ENCODE measurements at places on chromosomes 3 and 15. TPM values are rescaled to one million over a fixed set of nuclear protein-coding genes. Genes with fewer than 3 reads are reported as not detected.

The IL17RE gene
- 1.3 TPM for total RNA-seq

DNA sequence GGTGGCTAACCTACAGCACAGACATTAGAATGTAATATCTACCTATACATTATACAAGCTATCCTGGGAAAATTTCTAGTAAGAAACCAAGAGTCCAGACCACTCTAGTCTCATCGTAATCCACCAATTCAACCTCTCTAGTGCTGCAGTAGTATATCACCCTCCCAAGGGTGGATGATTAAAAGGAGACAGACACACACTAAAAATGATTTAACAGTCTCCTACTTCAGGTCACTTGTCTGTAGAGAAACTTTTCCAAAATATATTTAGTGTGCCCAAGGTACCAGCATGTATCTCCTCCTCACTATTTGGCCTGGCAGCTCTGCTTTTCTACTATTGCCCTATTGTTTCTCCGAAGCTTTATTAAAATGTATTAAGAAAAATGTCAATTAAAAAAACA is 45.0 kb downstream of the ZBTB20 start:
- peak overlapping the region; percentile 26 for H3K27ac ChIP-seq
- H3K27me3 ChIP-seq = no peaks in the 10 kb centered on the region
- H3K36me3 ChIP-seq = peaks cover 21% of the 10 kb centered on the region
- H3K4me3 ChIP-seq = no peak overlapping the region

The APOD gene
- not detected for total RNA-seq

DNA sequence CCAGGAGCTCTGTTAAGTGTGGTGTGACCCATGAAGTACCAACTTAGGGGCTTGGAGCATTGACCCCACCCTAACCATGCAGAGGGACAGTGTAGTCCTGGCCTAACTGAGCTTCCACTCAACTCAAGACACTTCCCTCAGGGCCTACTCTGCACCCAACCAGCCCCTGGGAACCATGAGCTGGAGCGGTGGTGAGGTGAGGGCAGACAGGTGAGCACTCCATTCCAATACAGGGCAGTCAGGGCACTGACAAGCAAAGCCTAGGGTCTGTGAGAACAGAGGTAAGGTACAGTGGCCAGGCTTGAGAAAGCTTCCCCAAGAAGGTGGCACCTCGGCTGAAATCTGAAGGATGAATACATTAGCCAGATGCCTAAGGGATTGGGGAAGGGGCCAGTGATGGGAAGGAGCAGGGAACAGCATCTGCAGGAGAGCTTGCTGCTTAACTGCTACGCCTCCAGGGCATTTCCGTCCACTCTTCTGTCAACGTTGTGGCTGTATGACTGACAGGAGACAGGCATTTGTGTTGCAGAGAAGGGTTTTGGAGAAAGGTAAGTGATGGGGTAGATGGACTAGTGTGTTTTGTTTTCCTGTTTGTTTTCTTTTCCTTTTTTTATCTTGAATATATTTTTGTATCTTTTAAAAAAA is 243.5 kb upstream of the TRIM42 start:
- H3K36me3 ChIP-seq = no peaks in the 10 kb centered on the region
- H3K4me3 ChIP-seq = no peak overlapping the region
- H3K27me3 ChIP-seq = peaks cover 10% of the 10 kb centered on the region
- H3K4me1 ChIP-seq = no peaks in the 10 kb centered on the region
- DNase-seq = no peak
- H3K27ac ChIP-seq = no peak overlapping the region

The PTX3 gene
- 0.31 TPM for total RNA-seq

GRCh38 chr3:77514766-77515165 is 474.9 kb downstream of the ROBO2 start:
- no peak overlapping the region for H3K4me3 ChIP-seq
- H3K27me3 ChIP-seq = no peaks in the 10 kb centered on the region
- H3K27ac ChIP-seq = no peak overlapping the region
- DNase-seq = no peak
- no peaks in the 10 kb centered on the region for H3K4me1 ChIP-seq

GRCh38 chr3:15342246-15342645 is 9.9 kb upstream of the SH3BP5 start:
- no peak overlapping the region for H3K27ac ChIP-seq
- H3K27me3 ChIP-seq = no peaks in the 10 kb centered on the region
- no peak for DNase-seq
- H3K4me1 ChIP-seq = peaks cover 64% of the 10 kb centered on the region
- peaks cover 2% of the 10 kb centered on the region for H3K36me3 ChIP-seq

The CTXN2 gene
- not detected for total RNA-seq

DNA sequence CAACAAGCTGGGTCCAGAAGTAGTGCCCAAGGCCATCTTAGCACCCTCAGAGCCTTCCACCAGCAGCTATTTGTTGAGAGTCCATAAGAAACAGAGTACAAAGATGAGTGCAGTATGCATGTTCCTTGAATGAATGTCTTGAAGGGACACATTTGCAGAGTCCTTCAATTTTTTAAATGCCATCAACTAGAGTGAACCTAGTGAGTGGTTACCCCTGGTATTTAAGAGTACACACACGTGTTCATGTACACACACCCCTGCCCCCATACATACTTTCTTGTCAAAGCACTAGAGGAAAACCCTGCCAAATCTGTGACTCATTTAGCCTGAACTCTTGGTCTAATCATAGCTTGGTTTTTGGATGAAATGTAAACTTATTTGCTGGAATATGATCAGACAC is 84.5 kb upstream of the GALNT15 start:
- no peak for DNase-seq
- peaks cover 3% of the 10 kb centered on the region for H3K27me3 ChIP-seq
- H3K4me1 ChIP-seq = no peaks in the 10 kb centered on the region
- H3K4me3 ChIP-seq = no peak overlapping the region

DNA sequence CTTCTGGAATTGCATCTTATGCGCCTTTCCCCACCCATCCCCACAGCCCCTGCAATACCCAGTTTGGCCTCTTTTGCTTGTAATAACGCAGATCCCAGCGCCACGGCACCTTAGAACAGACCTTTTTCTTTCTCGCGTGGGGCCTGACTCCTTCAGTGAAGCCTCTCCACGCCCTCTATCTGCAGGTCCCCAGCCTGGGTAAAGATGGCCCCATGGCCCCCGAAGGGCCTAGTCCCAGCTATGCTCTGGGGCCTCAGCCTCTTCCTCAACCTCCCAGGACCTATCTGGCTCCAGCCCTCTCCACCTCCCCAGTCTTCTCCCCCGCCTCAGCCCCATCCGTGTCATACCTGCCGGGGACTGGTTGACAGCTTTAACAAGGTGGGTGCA is 594 bp downstream of the CRELD1 start:
- H3K4me3 ChIP-seq = peak overlapping the region; percentile 98
- H3K36me3 ChIP-seq = peaks cover 2% of the 10 kb centered on the region
- no peaks in the 10 kb centered on the region for H3K27me3 ChIP-seq
- peaks cover 42% of the 10 kb centered on the region for H3K4me1 ChIP-seq
- peak overlapping the region; percentile 98 for H3K27ac ChIP-seq

- peaks cover 1% of the 10 kb centered on the region for H3K27me3 ChIP-seq
- no peak overlapping the region for H3K27ac ChIP-seq
- no peak for DNase-seq
- no peaks in the 10 kb centered on the region for H3K36me3 ChIP-seq
- no peaks in the 10 kb centered on the region for H3K4me1 ChIP-seq
These were observed 246.5 kb downstream of the PTPRG start for GRCh38 chr3:61807865-61808276.

- no peak for DNase-seq
- H3K36me3 ChIP-seq = no peaks in the 10 kb centered on the region
These were observed 133.6 kb downstream of the MEIS2 start for GRCh38 chr15:36966708-36967107.

The RASGRF1 gene
- total RNA-seq = 0.14 TPM

DNA sequence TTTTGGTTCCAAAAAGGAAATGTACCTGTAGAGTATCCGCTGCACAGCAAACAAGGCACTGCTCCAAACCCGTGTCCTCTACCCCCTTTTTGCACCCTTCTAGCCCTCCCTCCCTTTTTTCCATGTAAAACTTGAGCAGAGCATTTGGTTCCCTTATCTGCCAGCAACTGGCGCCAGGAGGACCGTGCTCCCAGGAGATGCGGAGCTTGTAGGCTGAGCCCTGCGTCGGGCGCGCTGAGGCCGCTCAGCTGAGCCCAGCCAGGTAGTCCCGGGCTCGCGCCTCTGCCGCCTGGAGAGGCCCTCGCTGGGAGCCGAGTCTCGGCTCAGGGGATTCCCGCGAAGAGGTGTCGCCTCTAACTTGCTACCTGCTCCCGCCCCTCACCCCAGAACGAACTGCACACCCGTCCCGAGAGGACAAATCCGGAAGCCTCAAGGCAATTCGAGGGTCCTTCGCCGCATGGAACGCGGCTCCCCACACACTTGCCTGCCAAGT is 575 bp downstream of the TRPM7 start:
- H3K36me3 ChIP-seq = no peaks in the 10 kb centered on the region
- H3K4me1 ChIP-seq = peaks cover 27% of the 10 kb centered on the region
- H3K4me3 ChIP-seq = peak overlapping the region; percentile 99
- H3K27ac ChIP-seq = peak overlapping the region; percentile 99
- no peaks in the 10 kb centered on the region for H3K27me3 ChIP-seq
- DNase-seq = peak; percentile 55

DNA sequence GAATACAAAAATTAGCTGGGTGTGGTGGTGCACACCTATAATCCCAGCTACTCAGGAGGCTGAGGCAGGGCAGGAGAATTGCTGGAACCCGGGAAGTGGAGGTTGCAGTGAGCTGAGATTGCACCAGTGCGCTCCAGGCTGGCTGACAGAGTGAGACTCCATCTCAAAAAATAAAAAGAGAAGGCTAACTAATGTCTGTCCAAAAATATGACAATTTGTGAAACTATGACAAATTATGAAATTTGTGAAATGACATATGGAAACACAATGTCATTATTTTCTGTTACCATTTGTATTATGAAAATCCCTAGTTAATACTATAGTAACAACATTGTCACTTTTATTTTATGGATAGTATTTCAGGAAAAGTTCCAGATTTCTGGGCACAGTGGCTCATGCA is 1306.3 kb upstream of the EPHA6 start:
- no peaks in the 10 kb centered on the region for H3K27me3 ChIP-seq
- no peaks in the 10 kb centered on the region for H3K36me3 ChIP-seq
- no peak for DNase-seq
- H3K4me1 ChIP-seq = no peaks in the 10 kb centered on the region
- H3K4me3 ChIP-seq = no peak overlapping the region

GRCh38 chr3:42115946-42116345 is 24.8 kb downstream of the TRAK1 start:
- no peak overlapping the region for H3K27ac ChIP-seq
- no peaks in the 10 kb centered on the region for H3K36me3 ChIP-seq

The GOLGA6L7 gene
- total RNA-seq = not detected

The FEM1B gene
- total RNA-seq = 61.1 TPM

- H3K27ac ChIP-seq = no peak overlapping the region
- H3K4me1 ChIP-seq = peaks cover 41% of the 10 kb centered on the region
- H3K27me3 ChIP-seq = no peaks in the 10 kb centered on the region
- peaks cover 5% of the 10 kb centered on the region for H3K36me3 ChIP-seq
These were observed 52.6 kb upstream of the AKAP13 start for GRCh38 chr15:85327820-85328219.

The GOLGA6A gene
- 0.39 TPM for total RNA-seq

GRCh38 chr3:194246709-194247349 is 104.3 kb downstream of the CPN2 start:
- DNase-seq = no peak
- no peaks in the 10 kb centered on the region for H3K36me3 ChIP-seq
- H3K27ac ChIP-seq = no peak overlapping the region

The THPO gene
- not detected for total RNA-seq

DNA sequence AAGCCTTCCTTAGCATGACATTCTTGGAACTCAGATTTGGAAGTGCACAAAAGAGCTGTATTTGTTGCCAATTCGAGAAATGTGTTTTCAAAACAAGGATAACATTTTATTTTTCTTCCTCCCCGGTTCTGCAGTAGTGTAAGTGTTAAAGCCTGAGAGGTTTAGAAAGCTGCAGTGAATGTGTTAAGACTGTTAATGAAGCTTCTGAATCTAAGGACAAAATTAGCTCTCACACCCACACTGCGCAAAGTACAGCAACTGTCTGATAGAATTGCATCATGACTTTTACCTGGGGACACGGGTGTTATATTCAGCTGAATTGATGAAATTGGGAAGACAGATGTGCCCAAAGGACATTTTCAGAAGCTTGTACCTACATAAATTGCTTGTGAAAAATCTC is 344.4 kb downstream of the CADM2 start:
- no peaks in the 10 kb centered on the region for H3K27me3 ChIP-seq
- H3K27ac ChIP-seq = no peak overlapping the region
- H3K4me1 ChIP-seq = no peaks in the 10 kb centered on the region
- DNase-seq = no peak
- no peaks in the 10 kb centered on the region for H3K36me3 ChIP-seq
- no peak overlapping the region for H3K4me3 ChIP-seq

DNA sequence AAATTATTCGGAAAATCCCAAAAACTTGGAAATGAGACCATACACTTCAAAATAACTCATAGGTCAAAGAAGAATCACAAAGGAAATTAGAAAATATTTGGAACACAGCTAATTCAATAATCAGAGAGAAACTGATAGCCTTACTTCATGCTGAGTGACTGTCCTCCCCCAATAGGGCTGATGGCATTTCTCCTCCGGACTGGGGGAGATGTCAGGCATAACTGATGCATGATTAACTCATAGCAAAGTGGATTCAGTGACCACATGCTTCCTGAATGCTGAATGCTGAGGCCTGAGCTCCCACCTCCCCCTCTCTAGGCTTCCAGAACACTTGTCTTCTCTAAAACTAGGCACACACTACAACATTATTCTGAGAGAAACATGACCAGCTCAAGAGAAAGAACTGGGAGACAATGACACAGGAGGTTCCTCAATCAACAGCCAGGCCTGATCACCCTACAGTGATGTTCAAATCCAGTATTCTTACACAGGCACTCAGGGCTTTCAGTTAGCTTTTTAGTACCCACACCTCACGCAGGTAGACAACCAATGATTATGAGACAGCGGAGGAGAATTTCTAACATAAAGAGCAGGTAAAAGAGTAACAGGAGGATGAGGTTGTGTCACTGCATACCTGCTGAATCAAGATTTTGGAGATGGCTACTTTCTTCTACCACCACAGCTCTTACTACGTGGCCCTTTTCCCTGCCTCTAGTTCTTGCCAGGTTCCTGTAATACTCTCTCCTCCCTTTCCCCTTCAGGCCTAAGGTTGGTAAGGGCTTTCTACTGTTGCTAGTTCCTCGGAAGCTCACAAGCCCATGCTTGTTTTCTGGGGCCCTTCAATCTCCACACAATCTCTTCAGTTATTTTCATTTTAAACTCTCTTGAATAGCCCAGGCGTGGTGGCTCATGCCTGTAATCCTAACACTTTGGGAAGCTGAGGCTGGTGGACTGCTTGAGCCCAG is 96.1 kb downstream of the FMN1 start:
- peaks cover 1% of the 10 kb centered on the region for H3K4me1 ChIP-seq
- no peak for DNase-seq
- H3K27ac ChIP-seq = peak overlapping the region; percentile 41
- no peak overlapping the region for H3K4me3 ChIP-seq

The EFCC1 gene
- total RNA-seq = 0.69 TPM

The ACOX2 gene
- not detected for total RNA-seq

The COL8A1 gene
- 0.21 TPM for total RNA-seq

The FGF7 gene
- 0.25 TPM for total RNA-seq

GRCh38 chr3:61537366-61537765 is 24.0 kb upstream of the PTPRG start:
- H3K27ac ChIP-seq = no peak overlapping the region
- no peaks in the 10 kb centered on the region for H3K27me3 ChIP-seq
- H3K4me1 ChIP-seq = no peaks in the 10 kb centered on the region
- H3K36me3 ChIP-seq = no peaks in the 10 kb centered on the region
- DNase-seq = no peak
